NCI-H187 (cell line): ENCODE measurements at places on chromosomes 13 and 19.

DNA sequence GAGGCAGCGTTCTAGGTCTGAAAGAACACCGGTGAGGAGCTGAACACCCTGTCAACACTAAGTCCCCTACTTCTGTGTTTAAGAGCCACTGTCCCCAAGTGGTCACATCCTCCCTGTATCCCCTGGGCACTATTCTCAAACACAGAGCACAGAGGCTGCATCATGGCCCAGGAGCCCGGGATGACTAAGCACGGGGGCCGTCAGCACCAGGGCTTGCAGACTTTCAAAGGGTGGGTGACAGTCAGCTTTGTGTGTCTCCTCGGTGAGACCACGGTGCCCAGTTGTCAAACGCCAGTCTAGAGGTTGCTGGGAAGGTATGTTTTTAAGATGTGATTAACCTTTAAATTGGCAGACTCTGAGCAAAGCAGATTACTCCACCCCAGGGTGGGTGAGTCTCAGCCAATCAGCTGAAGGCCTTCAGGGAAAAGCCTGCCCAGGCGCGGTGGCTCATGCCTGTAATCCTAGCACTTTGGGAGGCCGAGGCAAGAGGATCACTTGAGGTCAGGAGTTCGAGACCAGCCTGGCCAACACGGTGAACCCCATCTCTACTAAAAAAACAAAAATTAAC is 8.0 kb downstream of the MAP2K2 start:
- DNase-seq, result no peak

DNA sequence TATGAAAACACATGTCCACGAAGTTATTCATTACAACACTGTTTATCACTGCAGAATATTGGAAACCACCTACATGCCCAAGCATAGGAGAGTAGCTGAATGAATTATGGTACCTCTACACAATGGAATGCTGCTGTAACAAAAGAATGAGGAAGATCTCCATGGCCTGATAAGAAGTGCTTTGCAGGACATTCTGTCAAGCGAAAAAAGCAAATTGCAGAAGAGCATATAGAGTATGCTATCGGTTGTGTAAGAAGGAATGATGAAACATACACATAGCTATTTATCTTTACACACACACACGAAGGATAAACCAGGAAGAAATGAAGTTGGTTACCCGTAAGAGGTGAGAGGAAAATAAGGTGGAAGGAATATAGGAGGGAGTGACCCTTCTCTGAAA is 37.5 kb upstream of the CEACAM20 start:
- DNase-seq, result no peak

- no peak for DNase-seq
Observed at GRCh38 chr13:114131583-114132418, 622 bp downstream of the RASA3 start.

DNA sequence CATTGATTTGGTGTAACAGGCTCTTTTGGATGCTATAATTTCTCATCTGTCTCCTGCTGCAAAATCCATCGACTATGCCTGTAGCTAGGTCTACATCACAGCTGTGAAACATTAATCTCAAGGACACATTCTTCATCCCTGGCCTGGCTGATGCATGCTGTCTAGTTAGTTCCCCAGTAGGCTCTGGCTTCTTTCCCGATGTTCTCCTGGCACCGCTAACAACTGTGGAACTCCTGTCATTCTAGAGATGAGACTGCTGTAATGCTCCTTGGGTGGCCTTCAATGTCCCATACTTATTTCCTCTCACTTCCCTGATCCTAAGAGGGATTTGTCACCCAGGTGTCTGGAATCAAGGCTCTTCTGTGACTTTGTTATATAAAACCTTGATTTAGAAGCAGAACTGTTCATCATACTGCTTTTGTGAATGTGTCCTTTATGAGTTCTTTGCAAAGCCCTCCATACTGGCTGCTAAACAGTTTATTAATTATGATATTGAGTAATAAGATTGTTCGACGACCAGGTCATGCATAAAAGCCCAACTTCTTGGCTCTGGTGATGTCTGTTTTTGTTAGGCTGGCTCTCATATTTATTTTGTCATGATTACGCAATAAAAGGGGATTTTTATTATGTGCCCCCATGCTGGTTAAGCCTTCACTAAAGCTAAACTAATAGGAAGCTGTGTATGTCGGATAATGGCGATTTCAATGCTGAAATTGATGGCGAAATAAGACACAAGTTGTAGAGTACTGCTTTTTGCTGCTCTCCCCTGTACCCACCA is 227.5 kb downstream of the DCT start:
- no peak for DNase-seq

- no peak for DNase-seq
Observed at GRCh38 chr13:94153586-94153985, 325.9 kb downstream of the DCT start.
